Dermis microvascular lymphatic vessel endothelial cell (primary cell): ENCODE measurements at places on chromosomes 13 and 19.

DNA sequence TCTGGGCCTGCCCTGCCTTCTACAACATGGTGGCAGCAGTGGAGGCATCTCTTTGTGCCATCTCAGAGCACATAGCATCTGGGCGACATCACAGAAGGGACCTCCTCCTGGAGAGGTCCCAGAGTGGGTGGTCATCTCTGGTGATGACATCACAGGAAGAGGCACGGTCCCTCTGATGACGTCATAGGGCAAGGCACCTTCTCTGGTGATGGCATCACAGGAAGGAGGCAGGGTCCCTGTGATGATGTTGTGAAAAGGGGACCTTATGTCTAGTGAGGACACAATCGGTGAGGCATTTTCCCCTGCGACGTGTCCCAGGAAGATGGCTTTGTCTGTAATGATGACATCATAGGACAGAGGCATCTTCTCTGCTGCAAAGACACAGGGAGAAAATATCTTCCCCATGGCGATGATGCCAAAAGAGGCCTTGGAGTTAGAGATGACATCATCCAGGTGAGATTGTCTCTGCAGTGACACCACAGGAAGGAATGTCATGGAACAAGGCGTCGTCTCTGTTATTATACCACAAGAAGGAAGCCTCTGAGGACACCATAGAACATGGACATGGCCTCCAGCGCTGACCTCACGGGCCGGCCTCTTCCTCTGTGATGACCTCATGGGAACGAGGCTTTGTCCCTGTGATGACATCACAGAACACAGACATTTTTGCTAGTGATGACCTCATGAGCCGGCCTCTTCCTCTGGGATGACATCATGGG is 10.7 kb downstream of the SHISA7 start:
- DNase-seq: no peak

DNA sequence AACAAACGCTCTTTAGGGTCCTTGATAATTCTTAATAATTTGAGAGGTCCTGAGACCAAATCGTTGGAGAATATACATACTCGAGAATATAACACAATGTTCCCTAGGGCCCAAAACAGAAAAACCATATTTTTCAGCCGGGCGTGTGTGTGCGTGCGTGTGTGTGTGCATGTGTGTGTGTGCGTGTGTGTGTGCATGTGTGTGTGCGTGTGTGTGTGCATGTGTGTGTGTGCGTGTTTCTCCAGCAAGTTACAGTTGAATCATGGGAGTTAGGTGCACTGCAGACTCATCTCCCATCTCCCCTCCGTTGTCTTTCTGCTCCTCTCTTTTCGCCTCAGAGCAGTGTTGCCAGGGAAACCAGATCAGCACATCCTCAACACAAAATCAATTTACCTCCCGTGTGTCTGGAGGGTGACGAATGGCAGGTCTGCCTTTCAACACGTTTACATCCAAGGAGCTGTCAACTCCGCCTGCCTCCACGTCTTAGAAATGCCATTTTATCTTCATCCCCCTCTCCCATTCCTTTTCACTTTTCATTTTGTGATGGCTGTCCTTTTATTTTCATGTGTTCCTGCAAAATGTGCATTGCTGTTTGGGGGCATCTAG is 8.3 kb upstream of the PNMA8B start:
- DNase-seq: no peak

DNA sequence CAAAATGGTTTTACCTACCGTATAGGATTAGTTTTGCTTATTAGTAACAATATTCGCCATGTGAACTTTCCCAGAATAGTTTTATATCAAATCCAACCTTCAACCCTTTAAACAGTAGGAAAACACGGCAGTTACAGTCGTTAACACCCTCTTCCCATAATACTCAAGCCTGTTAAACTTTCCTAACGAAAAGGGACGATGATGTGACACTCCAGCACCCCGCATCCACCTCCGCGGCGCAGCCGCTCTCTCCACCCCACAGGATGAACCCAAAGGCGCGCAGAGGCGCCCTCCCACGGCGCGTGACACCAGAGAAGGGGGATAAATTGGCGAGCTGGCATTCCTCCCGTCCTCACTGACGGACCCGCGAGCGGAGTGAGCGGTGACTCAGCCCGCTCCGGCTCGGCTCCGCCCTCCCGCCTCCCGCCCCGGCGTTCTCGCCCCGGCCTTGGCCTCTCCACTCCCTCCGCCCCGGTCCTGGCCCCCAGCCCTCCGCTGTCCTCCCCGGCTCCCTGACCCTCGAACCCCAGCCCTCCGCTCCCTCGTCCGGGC is 665 bp downstream of the TUBGCP3 start:
- peak; percentile 72 for DNase-seq

- DNase-seq: no peak
Measured at GRCh38 chr19:38145623-38146022, 78.4 kb downstream of the DPF1 start.

- DNase-seq: no peak
Measured at GRCh38 chr13:22372261-22372660, 701.4 kb downstream of the FGF9 start.

GRCh38 chr19:2983351-2984214 is 6.2 kb downstream of the TLE6 start:
- DNase-seq: no peak

DNA sequence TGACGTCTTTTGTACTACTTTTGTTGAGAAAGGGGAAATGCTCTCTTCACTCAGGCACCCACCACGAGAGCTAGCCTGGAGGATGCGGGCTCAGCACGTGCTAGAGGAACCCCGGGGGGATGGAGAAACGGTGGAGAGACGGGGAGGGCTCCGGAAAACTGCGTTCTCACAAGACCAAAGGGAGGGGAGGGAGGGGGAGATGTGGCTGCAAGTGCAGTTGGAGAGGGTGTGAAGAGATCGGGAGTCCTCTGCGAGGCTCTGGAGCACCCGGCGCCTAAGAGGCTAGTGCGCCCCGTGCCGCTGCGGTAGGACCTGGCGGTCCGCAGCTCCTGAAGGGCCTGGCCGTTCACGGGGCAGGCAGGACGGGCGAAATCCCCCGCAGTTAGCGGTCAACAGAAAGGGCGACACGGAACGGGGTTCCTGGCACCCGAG is 43.4 kb upstream of the XPO4 start:
- peak; percentile 10 for DNase-seq

DNA sequence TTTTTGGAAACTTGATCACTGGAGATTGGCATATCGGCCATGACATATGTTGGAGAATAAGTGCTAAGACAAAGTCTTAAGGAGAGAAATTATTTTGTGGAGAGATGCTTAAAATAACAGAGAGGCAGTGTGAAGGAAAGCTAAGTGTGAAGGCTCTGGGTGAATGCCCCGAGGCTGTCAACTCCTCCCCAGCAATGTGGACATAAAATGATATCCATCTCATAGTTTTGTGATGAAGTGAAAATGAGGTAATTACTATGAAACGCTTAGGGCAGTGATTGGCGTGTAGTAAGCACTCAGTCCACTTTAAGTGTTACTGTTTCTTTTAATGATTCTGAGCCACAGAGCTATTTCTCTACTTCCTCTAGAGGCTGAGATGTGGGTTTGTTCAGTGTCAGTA is 195.8 kb upstream of the KLF12 start:
- DNase-seq: no peak

- no peak for DNase-seq
Measured at GRCh38 chr19:8494158-8494557, 8.3 kb downstream of the PRAM1 start.

DNA sequence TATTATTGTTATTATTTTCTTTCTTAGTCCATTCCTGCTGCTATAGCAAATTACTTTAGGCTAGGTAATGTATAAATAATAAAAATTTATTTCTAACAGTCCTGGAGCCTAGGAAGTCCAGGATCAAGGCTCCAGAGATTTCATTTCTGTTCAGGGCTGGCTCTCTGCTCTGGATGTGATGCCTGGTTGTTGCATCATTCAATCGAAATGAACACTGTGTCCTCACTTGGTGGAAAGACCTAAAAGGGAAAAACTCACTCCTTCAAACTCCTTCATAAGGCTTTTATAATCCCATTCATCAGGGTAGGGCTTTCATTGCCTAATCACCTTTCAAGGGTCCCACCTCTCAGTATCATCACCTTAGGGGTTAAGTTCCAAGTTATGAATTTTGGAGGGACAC is 395.0 kb downstream of the EFNB2 start:
- no peak for DNase-seq

- DNase-seq: no peak
Measured at GRCh38 chr13:24340608-24340955, 31.2 kb downstream of the C1QTNF9 start.

DNA sequence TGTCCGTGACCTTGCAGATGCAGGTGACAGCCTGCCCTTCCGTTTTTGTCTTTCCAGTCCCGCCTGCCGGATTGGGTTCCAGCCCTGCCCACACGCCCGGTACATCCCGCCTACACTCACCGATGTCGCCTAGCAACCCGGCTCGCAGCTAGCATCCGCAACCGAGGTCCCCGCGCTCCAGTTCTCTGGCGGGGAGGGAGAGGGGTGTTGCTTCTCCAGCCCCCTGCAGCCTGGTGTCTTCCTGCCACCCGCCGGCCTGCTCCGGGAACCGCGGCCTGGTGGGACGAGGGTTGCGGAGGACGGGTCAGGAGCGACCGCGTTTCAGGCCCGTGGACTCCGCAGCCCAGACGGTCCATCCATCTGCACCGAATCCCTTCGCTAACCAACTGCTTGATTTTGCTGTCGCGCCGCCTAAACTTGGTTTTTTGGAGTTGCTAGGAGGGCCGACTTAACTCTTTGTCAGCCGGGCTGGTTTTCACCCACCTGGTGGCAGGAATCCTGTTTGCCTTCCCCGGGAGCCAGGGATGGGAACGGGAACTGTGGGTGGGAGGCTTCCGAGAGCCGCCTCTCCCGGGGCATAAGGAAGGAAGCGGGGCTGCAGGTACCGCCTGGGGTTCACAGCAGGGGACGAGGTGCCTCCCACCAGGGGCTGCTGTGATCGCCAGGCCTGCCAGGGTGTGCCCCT is 15.4 kb upstream of the MATK start:
- no peak for DNase-seq

DNA sequence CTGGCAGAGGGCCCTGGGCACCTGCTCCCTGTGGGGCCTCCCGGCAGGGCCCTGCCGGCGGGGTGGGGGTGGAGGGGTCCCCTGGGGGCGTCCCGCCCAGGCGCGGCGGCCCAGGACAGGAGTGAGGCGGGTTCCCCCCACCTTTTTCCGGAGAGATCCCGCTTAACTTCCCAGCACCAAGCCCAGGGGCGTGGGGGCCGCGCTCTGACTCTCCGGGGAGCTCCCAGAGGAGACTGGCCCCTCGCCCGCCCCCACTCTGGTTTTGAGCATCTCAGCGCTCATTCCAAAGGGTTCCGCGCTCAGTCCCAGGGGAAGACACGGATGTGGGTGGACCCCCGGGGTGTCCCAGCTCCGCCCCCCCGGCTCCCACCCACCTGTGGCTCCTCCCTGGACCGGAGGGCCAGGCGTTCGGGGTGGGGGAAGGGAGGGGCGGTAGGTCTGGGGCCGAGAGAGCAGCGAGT is 476 bp downstream of the C2CD4C start:
- DNase-seq: no peak

DNA sequence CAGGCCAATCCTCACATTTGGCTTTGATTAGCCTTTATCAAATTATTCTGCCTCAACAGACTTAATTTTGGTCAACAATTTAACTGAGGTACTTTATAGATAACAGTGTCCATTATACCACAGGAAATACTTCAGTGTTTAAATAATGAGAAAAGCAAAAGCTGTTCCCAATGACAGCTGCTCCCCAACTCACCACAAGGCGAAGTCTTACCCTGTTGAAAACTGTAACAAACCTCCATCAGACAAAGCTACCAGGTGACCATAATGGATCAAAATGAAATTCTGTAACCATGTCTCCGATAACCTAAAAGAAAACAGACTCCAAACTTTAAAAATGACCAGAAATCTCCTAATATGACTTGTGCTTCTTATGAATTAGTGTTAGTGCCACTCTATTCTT is 50.3 kb downstream of the ZNF44 start:
- DNase-seq: no peak

- DNase-seq: no peak
Measured at GRCh38 chr19:44723299-44723951, 24.5 kb downstream of the CEACAM16 start.

DNA sequence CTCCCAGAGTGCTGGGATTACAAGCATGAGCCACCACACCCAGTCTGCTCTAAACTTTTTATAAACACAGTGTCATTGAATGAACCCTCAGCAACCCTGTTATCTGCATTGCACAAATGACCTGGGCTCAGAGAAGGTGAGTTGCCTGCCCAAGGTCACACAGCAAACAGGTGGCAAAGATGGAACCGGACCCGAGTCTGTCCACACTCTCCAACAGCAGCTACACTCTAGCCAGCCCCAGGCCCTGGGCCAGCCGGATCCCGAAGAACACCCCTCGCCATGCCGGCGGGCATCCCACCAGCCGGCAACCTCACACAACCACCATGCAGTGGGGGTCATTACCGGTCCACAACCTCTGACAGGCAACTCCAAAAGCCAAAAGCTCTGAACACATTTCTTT is 14.5 kb downstream of the ERCC2 start:
- no peak for DNase-seq

GRCh38 chr13:34356686-34357434 is 538.9 kb downstream of the RFC3 start:
- no peak for DNase-seq

DNA sequence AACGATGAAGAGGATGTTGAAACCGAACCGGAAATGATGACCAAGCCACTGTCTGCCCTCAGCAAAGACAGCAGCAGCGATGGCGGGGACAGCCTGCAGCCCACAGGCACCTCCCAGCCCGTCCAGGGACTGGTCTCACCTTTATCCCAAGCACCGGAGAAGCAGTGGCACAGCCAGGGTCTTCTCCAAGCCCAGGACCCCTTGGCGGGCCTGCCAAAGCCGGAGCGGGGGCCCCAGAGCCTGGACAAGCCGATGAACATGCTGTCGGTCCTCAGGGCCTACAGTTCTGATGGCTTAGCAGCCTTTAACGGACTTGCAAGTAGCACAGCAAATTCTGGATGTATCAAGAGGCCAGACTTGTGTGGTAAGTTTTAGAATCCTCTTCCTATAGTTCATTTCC is 177.0 kb downstream of the ZNF536 start:
- no peak for DNase-seq

GRCh38 chr19:15737722-15738121 is at the start of gene OR10H3:
Gene OR10H3, plus strand, starts transcription at chr19:15737985. Its CDS starts 3,408 bp downstream, at chr19:15741393.
- DNase-seq: no peak

- no peak for DNase-seq
Measured at GRCh38 chr19:38831142-38831605, 420 bp downstream of the ECH1 start.

GRCh38 chr13:36772853-36773252 is 46.2 kb upstream of the RFXAP start:
- no peak for DNase-seq

- DNase-seq: no peak
Measured at GRCh38 chr13:70034286-70034685, 73.3 kb upstream of the ATXN8OS start.

DNA sequence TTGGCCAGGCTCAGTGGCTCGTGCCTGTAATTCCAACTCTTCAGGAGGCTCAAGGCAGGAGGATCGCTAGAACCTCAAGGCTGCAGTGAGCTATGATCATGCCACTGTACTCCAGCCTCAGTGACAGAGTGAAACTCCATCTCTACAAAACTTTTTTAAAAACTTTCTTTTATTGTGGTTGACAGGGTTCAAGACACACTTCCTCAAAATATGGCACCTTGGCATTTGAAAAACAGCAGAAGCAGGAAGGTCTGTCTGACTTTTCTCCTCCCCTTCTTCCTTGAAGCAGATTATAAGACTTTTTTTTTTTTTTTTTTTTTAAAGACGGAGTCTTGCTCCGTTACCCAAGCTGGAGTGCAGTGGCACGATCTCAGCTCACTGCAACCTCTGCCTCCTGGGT is 100.3 kb downstream of the TM9SF2 start:
- no peak for DNase-seq
